ENCODE measurements at places on chromosomes 7 and 10.
A peak's percentile ranks its signal among the peaks of the same experiment; 100 is the strongest.

GRCh38 chr7:33334349-33334748 lies 205.0 kb downstream of the BBS9 start:
- DNase-seq = peak; percentile 33

GRCh38 chr7:2080060-2080387 lies 152.7 kb downstream of the MAD1L1 start:
- no peak for DNase-seq

DNA sequence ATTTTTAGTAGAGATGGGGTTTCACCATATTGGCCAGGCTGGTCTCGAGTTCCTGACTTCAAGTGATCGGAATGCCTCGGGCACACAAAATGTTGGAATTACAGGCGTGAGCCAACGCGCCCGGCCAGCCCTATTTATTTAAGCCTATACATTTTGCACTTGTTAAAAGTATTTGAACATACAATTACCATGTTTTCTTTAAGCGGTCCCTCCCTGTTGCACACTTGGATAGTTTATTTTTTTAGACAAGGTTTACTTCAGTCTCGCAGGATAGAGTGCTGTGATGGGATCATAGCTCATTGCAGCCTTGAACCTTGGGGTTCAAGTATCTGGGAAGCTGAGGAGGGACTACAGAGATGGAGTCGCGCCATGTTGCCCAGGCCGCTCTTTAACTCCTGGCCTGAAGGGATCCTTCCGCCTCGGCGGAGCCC lies 35.7 kb upstream of the SRRM3 start:
- no peak for DNase-seq

- no peak for DNase-seq
Observed at GRCh38 chr7:110719741-110720140, 371.2 kb upstream of the LRRN3 start.

DNA sequence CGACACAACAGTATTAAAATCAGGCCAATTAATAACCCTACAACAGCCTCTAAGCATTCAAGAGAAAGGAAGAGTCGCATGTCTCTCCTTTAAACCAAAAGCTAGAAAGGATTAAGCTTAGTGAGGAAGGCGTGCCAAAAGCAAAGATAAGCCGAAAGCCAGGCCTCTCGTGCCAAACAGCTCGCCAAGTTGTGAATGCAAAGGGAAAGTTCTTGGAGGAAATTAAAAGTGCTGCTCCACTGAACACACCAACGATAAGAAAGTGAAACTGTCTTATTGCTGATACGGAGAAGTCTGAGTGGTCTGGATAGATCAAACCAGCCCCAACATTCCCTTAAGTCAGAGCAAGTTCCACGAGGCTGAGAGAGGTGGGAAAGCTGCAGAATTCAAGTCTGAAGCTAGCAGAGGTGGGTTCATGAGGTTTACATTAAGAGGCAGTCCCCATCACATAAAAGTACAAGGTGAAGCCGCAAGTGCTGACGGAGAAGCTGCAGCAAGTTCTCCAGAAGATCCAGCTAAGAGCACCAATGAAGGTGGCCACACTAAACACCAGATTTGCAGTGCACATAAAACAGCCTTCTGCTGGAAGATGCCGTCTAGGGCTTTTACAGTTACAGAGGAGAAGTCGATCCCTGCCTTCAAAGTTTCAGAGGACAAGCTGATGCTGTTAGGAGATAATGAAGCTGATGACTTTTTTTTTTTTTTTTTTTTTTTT lies 194.8 kb downstream of the MAD1L1 start:
- DNase-seq = peak; percentile 66

- no peak for DNase-seq
Observed at GRCh38 chr10:62109587-62110293, 158.9 kb downstream of the RTKN2 start.

DNA sequence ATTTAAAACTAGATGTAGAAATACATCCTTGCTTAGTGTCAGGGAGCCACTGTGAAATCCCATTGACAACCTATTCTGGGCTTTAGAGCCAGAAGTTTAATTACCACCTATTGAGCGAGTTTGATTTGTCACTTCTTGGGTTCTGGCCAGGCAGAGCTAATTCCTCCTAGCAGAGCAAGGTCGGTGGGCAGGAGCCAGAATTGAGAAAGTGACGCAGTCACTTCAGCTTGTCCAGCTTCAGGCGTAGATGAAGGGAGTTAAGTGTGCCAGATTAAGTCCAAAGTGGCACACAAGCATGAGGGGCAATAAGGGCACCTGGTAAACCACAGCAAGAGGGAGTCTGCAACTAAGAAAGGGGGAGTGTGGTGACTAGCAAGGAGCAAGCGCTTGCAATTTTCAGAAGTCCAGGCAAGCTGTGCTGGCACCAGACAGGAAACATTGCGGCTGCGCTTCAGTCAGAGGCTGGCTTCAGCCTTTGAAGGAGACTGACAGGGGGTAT lies 119.4 kb downstream of the ST7 start:
- no peak for DNase-seq

- DNase-seq = no peak
Observed at GRCh38 chr10:114541797-114542160, 116.3 kb downstream of the ABLIM1 start.

- no peak for DNase-seq
Observed at GRCh38 chr7:66804001-66804400, 63.5 kb downstream of the RABGEF1 start.

DNA sequence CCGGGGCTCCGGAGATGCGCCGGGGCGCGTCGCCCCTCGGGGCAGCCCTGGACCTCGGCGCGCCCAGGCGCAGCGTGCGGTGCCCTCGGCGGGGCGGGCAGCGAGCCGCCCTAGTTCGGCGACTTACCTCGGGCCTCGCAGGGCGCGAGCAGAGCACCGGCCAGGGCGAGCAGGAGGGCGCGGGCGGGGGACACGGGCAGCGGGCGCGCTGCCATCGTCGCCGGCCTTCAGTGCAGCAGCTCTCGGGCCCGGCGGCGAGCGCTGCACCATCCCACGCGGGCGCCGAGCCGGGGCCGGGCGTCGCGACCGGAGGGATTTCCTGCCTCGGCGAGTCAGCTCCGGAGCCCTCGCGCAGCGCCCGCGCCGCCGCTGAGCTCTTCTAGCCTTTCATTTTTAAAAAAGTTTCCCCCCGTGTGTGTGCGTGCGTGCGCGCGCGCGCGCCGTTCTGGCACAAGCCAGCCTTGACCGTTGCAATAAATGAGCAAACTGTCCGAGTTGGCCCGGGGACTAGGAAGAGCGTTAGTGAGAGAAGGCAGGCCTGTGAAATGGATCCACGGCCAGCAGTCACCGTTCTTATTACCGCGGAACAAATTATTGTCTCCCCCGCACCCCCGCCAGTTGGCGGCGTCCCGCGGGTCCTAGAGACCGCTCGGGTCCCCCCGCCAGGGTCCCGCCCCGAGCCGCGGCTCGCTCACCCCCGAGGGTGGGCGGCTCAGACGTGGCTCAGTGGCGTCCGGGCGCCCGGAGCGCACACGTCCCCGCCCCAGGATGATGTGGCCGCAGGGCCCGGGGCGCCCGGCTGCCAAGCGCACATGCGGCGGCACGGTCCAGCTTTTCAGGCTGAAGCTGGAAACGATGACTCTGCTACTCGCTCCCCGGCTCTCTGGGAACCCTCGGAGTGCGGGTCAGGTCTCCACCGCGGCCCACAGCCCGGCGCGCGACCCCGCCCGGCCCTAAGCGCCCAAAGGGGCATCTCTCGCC lies at the start of gene ADAM12:
ADAM12 (minus strand) TSS at position 547 of the 981 bp plus-strand sequence; CDS start at position 215, 332 bp downstream.
- DNase-seq = no peak

DNA sequence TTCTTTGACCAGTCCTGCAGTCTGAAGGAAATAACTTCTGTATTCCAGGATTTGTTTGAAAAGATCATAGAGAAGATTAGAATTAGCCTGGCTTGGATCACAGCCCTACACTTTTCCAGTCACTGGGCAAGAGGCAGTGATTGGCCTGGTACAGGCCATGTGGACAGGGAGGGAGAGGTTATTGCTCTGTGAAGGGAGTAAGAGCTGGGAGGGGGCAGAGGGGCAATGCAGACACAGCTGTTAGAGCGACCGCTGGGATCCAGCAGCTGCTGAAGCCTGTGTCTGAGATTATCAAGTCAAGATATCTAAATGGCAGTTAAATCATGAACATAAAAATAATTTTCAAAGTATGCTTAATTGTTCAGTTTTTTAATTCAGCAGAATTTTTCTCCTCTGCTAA lies 257.3 kb downstream of the SDK1 start:
- no peak for DNase-seq

- DNase-seq = no peak
Observed at GRCh38 chr10:130394832-130395231, 258.6 kb downstream of the GLRX3 start.

DNA sequence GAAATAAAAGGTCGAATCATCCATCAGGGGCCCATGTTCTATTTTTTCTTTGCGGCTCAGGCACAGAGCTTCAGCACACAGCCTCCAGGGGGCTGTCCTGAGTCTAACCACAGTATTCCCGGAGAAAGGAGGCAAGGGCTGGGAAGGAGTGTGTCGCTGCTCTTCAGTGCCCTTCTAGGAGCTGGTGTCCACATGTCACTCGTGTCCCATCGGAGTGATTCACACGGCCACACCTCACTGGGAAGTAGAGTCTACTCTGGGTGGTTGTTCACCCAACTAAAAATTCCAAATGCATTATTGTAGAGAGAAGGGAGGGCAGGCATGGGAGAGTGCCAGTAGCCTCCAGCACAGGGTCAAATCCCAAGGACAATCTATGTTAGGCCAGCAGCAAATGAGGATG lies 114.8 kb upstream of the LANCL2 start:
- peak; percentile 65 for DNase-seq

DNA sequence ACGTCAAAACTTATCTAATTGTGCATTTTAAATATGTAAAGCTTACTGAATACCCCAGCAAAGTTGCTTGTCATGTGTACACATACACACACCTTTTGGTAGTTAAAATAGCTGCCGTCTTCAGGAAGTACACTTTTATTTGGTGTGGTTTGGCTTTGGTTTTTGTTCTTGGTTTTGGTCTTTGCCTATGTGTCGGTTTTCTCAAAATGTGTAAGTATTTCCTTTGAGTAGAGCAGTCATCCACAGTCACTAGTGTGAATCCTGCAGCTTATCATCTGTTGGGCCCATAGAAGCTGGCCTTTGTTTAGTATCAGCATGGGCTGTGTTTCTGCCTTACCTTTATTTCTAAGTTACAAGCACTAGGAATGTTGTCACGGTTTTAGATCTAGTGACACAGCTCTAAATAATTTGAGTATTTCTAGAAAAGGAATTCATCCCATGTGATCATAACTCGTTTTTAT lies 35.3 kb downstream of the NET1 start:
- DNase-seq = no peak

DNA sequence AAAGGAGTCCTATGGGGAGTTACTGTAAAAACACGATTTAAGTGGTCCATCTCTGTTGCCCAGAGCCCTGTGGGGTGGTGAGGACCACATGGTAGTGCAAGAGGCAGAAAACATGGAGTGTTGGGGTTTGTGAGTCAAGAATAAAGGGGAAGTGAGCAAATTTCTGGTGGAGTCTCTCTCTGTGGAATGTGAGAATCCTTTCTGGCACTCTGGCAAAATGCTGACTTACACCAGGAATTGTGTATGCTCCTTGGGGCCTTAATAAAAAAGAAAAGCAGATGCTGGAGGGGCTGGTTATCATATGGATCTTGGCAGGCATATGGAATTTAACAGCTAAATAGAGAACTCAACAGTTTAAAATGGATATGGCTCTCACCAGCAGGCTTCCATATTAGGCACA lies 486.0 kb downstream of the TNS3 start:
- no peak for DNase-seq

DNA sequence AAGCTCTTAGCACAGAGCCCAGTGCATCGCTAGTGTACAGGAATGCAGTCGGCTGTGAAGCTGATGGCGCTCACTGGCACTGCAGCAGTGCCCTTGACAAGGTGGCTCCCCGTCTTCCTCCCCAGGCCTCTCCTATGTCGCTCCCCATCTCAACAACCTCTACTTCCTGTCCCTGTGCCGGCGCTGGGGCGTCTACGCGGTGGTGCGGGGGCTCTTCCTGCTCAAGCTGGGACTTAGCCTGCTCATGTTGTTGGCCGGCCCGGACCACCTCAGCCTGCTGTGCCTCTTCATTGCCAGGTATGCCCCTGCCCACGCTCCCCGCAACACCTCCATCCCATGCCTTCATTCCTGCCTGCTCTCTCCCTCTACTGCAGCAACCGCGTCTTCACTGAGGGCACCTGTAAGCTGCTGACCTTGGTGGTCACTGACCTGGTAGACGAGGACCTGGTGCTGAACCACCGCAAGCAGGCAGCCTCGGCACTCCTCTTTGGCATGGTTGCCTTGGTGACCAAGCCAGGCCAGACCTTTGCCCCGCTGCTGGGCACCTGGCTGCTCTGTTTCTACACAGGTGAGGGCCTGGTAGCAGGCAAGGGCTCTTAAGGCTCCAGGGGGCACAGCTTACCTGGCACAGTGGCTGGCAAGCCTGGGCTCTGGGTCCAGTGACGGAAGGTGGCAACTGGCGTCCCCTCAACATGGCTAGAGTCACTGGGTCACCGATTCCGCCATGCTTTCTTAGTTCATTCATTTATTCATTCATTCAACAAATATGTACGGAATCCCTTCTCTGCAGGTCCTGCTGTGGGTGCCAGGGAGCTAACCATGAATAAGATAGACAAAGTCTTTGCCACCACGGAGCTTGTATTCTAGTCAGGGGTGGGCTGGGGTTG lies 22.3 kb upstream of the C10orf95 start:
- DNase-seq = no peak

DNA sequence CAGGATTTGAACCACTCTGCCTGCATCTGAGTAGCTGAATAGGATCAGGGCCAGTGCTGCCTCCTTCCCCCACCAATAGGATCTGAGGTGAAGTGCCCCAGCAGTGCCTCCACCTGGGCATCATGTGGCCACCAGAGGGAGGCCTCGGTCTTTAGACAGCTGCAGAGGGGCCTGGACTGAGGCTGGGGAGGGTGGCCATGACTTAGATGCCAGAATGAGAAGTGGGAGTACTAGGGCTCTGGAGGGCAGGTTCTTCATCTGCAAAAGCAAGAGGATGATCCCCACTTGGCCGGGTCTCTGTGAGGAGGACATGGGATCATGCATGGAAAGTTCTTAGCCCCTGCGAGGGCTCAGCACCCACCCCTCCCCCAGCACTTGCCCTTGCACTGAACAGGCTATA lies 56.9 kb downstream of the NEUROG3 start:
- peak; percentile 49 for DNase-seq

DNA sequence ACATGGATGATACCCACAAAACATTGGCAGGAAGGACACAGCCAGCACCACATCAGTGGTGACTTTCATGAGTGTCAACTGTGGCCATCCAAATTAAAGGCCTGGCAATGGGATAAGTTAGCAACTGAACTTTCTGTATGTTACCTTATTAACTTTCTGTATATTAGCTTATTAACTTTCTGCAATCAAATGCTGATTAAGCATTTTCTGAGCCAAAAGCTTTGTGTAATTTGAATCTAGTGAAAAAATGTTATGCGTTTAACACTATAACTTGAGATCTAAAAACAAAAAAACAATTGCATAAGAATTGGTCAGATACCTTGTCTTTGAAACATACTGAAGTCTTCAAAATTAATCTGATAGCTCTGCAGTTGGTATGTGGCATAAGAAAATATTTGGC lies 159.3 kb downstream of the ZNF33B start:
- DNase-seq = no peak

DNA sequence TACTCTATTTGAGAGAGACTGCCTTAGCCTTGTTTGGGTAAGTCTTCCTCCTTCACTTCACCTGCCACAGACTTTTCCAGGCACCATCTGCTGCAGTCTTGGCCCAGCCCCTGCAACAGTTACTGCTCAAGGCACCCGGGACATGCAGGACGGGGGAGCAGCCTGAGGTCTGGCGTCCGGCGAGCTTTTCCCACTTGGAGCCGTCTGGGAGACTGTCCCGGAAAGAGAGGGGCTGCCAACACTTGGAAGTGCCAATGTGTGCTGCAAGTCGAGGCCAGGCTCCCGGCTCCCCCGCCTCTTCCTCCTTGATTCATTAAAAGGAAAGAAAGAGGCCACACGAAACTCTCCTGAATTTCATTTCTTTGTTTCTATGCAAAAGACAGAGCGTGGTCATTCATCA lies 13.7 kb downstream of the HTRA1 start:
- no peak for DNase-seq

Measured in D341Med (cell line).